ENCODE measurements at places on chromosomes 4 and X. TPM values are rescaled to one million over a fixed set of nuclear protein-coding genes. Genes with fewer than 3 reads are reported as not detected.

DCAF8L2 gene
- not detected for total RNA-seq

TMPRSS11D gene
- total RNA-seq = not detected

C4orf36 gene
- 2.1 TPM for total RNA-seq

- no peak for DNase-seq
Observed at GRCh38 chrX:72142794-72143608, 11.3 kb upstream of the RTL5 start.

DNA sequence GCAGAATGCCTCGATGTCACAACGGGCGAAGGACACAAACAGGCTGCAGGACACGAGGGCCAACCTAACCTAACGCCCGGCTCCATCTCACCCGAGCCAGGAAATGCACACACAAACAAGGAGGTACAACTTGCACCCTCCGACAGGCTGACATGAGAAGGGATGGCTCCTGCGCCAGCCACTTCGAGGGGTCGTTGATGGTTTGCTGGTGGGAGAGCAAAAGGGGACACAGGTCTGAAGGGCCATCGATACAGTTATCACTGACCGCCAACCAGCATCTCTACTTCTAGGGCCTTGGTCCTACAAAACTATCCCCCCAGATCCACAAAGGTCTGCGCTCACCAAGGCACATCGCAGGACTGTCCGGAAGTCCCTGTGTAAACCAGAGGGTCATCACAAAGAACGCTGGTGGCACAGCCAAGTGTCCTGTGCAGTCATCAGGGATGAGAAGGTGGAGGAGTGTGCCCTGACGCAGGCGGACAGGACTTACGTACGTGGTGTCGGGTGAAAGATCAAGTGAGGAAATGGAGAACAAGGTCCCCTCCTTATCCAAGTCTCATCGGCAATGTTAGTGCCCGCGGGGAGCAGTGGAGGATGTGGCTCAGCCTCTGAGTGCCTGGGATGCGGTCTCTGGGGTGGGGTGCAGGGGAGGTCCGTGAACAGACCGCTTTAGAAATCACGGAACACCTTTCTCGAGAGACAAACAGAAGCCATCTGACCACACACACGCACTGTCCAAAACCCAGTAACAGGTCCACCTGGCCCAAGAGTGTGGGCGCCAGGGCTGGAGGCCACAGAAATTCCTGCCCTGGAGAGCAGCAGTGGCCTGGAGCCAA lies 7.0 kb downstream of the MXD4 start:
- no peak for DNase-seq

DNA sequence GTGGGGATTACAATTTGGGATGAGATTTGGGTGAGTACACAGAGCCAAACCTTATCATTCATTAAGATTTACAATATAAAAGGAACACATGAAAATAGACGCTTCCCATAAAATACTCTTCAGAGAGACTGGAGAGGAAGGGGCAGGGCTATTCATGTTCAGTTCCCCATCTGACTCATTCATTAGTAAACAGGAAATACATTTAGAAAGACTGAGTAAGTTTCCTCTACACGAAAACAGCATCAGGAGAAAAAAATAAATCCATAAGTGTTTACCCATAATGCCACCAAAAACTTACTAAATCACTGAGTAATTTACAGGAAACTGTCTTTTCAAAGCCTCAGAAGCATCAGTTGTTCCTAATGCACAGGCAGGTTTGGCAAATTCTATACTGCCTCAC lies 255.4 kb upstream of the CXorf51A start:
- no peak for DNase-seq

GRCh38 chrX:31969714-31970113 lies 897.9 kb upstream of the FTHL17 start:
- DNase-seq = no peak

Measured in ureter (tissue), 1 donor.